ENCODE measurements at places on chromosomes 5 and 9.

- DNase-seq, result no peak
Measured at GRCh38 chr9:97307091-97307490, 368 bp upstream of the CCDC180 start.

DNA sequence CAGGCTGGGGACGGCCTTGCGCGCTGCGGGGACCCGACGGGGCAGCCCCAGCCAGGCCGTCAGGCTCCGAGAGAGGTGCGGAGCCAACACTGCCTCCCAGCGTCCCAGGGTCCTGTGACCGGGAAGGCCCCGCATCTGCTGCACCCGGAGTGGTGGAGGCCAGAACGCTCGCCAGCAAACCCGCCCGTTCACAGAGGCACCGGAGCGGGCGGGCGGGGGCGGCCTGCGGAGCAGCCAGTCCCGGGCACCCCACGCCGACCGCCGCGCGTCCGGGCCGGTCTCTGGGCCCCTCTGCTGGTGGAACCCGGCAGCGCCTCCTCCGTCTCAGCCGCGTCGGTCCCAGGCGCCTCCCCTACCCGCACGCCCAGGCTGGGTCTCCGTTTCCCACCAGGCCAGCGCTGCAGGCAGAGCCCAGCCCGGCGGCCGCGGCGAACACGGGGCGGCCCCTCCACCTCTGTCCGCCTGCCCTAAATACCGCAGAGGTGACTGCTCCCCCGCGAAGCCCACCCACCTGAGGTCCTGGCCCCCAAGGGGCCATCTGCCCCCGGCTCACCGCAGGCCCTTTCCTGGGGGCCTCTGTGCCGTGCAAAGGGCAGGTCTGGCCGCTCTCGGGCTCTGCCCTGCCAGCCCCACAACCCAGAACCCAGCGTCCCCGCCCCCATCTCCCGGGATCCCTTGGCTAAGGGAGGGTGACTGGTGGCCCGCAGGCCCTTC, 15.9 kb downstream of the EXD3 start:
- DNase-seq, result no peak

DNA sequence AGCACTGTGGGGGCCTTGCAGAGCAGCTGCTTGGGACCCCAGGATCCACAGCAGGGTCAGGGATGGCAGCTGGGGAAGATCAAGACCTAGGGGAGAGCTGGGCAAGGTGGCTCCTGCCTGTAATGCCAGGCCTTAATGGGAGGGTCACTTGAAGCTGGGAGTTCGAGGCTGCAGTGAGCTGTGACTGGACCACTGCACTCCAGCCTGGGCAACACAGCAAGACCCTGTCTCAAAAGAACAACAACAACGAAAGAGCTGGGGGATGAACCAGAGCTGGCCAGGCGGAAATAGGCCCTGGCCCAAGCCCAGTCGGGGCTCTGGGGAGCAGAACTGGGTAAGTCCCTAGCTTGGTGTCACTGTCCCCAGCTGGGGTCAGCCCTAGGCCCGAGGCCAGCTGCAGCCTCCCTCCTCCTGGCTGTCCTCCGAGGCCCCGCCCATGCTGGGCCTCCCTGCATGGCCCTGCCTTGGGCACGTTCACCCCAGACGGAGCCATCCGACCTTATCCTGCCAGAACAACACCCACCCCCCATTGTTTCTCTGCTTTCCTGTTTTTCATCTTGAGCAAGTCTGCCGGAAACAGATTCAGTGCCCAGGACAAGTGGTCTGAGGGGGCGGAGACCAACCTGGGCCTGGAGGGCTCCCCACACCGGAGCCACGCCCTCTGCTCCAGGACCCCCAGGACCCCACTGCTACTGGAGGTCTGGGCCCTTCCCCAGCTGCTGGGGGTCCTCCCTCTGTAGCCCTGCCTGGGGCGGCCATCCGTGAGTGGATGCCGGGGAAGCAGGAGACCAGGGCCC, 1.9 kb downstream of the DIPK1B start:
- no peak for DNase-seq

DNA sequence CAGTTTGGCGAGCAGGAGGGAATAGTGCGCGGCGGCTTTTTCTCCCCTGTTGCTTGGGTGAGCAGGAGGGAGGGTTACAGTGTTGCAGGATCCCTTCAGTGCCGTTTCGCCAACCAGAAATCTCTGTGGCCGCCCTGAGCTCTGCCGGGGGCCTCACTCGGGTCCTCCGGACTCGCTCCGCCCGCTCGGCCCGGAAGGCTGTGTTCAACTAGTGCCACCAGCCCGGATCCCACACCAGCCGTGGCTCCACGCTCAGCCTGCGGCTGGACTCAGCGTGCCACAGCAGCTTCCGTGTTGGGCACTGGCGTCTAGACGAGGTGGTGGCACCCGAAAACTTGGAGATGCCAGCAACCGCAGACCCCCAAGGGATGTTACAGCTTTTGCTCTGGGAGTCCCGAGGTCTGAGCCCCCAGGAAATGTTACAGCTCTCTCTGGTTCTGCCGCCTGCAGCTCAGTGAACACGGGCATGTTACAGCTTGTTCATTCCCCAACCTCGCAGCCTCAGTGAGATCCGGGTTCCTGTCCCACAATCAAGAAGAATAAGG, 16.0 kb upstream of the OR13C9 start:
- no peak for DNase-seq

GRCh38 chr5:104904561-104904960, 1342.0 kb upstream of the NUDT12 start:
- DNase-seq, result no peak

DNA sequence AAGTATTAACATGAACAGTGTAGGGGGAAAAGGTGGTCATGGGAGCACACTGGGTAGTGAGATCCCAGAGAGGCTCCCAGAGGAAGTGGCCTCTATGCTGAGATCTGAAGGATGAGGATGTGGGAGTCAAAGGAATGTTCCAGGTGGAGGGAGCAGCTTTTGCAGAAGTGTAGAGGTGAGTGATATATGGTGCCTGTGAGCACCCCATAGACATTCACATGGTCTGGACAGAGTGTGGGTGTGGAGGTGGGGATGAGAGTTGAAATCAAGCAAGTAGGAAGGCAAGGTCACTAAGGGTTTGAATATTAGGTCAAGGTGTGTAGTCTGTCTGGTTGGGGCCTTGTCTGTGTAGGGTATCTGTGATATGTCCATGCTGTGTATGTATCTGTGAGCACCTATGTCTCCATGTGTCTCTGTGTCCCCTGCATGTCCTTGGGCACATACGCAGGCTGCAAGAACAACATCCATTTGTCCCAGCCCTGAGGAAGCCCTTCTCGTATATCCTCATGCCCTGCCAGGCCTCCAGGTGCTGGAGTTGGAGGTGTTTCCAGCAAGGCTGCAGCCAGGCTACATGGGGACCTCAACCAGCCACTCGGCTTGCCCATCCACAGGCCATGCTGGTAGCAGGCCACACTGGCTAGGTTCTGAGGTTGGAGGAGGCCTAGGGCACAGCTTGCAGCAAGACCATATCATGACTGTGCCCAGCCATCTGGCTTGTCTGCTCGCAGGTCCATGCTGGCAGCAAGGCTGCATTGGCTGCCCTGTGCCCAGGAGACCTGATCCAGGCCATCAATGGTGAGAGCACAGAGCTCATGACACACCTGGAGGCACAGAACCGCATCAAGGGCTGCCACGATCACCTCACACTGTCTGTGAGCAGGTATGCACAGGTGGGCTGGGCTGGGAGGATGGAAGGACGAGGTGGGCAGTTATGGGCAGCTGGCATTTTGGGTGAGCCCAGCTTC, 4.7 kb downstream of the PDLIM4 start:
- no peak for DNase-seq

- no peak for DNase-seq
Measured at GRCh38 chr9:98964911-98965336, 21.2 kb downstream of the COL15A1 start.

DNA sequence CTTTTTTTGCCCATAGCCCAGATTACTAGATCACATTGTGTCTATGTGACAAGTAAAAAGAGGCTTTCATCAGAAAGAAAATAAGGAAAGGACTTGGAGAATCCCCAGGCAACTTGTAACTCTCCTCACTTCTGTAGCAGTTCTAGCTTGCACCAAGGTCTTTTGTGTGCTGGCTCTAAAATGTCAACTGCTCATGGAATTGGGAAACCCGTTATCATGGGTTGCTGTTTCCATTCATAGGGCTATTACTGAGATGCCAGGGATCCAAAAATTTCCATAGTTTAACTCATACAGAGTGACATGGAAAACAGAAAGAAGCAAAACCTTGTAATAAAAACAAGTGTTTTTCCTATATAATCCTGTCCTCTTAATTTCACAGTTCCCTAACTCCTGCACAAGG, 123.9 kb upstream of the FBXL7 start:
- no peak for DNase-seq

DNA sequence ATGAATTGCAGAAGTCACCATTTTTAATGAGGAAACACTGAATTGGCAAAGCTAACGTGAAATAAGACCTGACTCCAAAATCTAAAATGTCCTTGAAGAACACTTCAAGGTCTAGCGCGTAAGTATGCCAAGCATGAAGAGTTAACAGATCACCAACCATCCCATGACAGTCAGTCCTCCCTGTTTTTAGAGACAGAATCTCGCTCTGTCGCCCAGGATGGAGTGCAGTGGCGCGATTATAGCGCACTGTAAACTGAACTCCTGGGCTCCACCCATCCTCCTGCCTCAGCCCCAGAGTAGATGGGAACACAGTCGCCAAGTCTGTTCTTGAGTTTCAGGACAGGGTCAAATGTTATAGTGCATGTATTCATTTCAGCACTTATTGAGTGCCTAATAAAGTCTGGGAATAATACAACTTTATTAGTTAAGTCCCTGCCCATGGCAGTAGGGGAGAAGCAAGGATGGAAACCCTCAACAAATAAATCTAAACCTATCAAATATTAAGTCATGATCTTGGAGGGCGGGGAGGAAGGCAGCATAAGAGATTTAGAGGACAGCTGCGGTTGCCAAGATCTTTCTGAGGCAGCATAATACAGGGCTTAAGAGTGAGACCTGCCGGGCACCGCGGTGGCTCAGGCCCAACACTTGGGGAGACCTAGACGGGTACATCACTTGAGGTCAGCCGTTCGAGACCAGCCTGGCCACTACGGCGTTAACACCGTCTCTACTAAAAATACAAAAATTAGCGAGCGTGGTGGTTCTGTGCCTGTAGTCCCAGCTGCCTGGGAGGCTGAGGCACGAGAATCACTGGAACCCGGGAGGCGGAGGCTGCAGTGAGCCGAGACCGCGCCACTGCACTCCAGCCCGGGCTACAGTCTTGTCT, 1.1 kb downstream of the ATPSCKMT start:
- DNase-seq, result no peak

- DNase-seq, result no peak
Measured at GRCh38 chr9:95246547-95246946, 71.0 kb downstream of the FANCC start.

- no peak for DNase-seq
Measured at GRCh38 chr9:110451726-110452125, 114.1 kb upstream of the TXNDC8 start.

- no peak for DNase-seq
Measured at GRCh38 chr9:134688661-134689320, 47.2 kb downstream of the COL5A1 start.

- DNase-seq, result no peak
Measured at GRCh38 chr9:19648672-19649071, 140.2 kb downstream of the SLC24A2 start.

DNA sequence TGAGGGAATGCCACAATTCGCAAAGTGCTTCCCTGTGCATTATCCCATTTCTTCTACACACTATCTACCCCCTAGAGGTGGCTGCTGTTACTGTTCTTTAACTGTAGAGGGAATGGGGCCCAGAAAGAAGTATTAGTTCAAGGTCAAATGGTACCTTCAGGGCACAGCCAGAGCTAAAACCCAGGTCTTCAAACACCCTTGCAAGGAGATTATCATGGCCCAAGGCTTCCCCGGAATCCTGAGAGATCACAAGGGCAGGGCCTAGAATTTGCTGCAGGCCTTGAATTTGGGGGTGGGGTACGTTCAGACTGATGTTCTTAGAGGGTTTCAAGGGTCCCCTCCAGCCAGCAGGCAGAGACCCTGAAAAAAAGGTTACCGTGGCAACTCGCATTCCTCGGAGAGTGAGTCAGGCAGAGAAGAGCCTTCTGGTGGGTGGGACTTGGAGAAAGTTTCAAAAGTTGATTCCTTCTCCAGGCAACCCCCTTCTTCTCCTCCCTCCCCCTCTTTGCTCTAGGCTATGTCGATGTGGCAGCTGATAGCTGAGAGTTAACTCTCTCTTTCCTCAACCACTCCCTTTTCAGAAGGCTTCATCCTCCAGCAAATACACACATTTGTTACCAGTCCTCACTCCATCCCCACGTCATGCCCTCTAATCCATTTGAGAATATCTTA, 1.9 kb downstream of the SPARC start:
- DNase-seq, result peak; percentile 95

DNA sequence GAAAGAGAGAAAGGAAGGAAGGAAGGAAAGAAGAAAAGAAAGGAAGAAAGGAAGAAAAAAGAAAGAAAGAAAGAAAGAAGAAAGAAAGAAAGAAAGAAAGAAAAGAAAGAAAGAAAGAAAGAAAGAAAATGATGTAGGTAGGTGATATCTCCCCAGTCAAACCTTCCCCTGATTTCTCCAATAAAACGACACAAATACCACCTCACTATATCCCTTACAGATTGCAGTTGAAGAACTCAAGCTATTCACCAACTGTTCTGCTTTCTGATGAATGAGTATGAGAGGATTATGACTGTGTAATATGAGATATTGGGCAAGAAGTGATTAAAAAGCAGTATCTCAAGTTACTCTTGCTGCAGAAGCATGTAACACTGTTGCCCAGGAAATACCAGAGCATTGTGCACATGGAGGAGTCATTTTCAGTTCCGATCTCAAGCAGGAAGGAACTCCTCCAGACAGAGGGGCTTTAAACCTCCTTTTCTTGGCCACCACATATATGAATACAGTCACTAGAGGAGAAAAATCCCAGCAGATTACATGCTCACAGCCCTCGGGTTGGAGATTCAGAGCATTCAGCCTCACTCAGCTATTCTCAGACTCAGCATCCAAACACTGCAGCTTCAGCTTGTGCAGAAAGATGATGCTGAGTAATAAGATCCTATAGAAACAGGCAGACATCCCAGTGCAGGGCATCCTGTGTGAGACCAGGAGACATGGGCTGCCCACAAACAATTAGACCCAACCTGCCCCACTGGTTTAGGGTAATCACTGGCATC, 61.4 kb downstream of the UGCG start:
- DNase-seq, result peak; percentile 99

GRCh38 chr5:134735243-134735642, 3.1 kb upstream of the CAMLG start:
- no peak for DNase-seq

- no peak for DNase-seq
Measured at GRCh38 chr5:72506158-72506549, 1.1 kb downstream of the ZNF366 start.

DNA sequence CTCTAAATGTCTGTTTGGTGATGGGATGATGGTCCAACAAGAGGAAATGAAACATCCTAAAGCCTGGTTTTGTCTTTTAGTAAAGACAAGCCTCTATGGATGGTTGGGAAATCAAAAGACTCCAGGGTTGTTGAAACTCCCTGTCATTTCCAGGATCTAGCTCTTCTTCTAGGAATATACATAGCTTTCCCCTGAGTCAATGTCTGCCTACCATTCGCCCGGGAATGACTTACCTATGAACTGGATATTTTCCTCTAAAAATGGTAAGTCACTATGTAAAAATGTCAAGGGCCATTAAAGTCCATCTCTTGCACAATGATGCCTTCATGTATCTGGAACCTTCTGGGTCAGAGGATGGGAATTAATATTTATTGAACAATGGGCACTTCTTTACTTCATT, 11.1 kb upstream of the KIF12 start:
- peak; percentile 73 for DNase-seq
